ENCODE measurements at places on chromosomes 4 and X.

- DNase-seq: no peak
Measured at GRCh38 chrX:9682456-9682855, 83.2 kb downstream of the GPR143 start.

GRCh38 chr4:117010671-117011070 lies 74.7 kb downstream of the TRAM1L1 start:
- DNase-seq: no peak

DNA sequence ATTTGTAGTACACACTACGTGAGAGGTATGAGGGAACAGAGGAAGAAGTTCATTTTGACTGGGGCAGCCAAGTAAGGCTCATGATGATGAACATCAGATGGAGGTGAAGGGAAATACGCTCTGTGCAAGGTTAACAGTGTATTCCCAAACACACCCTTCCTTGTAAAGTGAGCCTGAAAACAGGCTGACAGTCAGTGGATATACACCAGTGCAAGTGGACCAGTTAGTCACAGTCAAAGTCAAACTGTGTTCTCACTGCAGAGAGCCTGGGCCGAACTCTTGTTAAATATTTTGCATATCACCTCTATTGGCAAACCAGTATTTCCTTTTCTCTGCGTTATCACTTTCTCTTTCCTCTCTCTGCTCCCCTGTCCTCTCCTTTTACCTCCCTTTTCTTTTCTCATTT lies 23.4 kb upstream of the RHOH start:
- no peak for DNase-seq

GRCh38 chr4:154427149-154427548 lies 64.5 kb downstream of the DCHS2 start:
- no peak for DNase-seq

DNA sequence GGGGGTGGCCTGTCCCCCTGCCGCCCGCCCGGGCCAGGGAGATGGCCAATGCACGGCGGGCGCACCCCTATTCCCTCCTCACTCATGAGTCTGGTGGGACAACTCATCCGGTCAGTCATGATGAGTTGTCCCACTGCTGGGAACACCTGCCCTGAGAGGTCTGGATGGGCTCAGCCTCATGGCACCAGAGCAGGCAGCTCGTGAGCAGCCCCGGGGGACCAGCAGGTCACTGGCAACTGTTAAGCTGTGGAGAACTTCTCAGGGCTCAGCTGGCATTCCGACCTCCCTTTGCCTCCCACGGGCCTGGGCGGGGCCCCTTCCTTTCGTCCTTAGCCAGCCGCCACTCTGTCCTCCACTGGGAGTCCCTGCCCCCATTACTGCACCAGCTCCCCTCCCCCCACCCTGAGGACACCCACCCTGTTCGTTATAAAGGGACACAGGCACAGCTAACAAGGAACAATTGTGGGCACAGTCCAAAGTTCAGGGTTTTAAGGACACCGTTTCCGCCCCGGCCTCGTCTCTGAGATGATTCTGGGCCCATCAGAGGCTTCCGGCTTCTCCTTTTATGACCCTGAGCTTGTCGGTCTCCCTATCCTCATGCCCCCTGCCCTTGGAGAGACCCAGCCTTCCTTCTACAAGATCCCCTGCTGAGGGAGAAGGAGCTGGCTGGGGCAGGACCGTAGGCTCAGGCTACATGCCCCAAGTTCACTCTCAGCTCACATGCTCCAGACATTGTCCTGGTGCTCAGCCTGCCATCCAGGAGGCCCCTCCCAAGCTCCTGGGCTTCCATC lies 14.6 kb upstream of the KIAA0232 start:
- DNase-seq: no peak

- DNase-seq: no peak
Measured at GRCh38 chrX:66863721-66864120, 224.8 kb upstream of the EDA2R start.

GRCh38 chrX:120536061-120536460 lies 24.7 kb downstream of the CUL4B start:
- no peak for DNase-seq

GRCh38 chr4:186887291-186887700 lies 163.6 kb upstream of the FAT1 start:
- DNase-seq: no peak

GRCh38 chr4:158299459-158300007 lies 89.2 kb downstream of the TMEM144 start:
- DNase-seq: no peak

DNA sequence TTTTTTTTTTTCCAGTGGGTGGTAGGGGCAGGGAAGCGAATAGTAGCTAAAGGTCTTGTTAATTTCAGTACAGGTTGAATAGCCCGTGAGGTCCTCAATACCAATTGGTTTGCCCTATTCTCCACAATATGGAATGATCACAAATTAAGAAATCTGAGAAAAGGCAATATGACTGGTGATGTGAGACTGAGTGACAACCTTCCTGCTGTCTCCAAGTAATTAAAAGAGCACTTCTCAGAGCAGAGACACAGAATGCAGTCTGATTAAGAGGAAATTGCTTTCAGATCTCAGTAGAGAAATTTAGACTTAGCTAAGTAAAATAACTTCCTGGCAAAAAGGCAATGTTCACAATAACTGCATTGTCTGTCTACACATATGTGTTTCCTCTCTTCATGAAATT lies 23.0 kb downstream of the GPR174 start:
- no peak for DNase-seq

- DNase-seq: no peak
Measured at GRCh38 chr4:164239976-164240375, 514.0 kb upstream of the SMIM31 start.

GRCh38 chr4:92236877-92237276 lies 66.9 kb upstream of the GRID2 start:
- DNase-seq: no peak

- no peak for DNase-seq
Measured at GRCh38 chr4:54308110-54308509, 79.0 kb downstream of the PDGFRA start.

- DNase-seq: no peak
Measured at GRCh38 chr4:152464030-152464823, 71.7 kb downstream of the FBXW7 start.

DNA sequence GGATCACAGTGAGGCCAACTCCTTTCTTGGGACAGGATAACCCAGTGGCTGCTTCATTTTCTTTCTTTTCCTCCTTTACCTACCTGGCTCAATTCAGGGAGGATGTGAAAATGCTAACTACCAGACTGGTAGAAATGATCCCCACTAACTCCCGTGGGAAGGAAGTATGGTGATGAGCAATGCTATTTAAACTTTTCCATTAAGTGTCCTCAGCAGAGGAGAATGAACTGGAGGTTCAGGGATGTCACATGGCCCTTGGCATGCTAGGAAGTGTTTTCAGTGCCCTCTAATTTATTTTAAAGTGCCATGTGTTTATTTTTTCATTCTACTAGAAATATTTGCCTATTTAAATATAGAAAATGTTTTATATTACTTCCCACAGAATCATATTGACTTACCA lies 363.9 kb downstream of the PPP3CA start:
- DNase-seq: no peak

GRCh38 chrX:137565921-137566745 lies at the start of gene ZIC3:
TSS of gene ZIC3 (plus strand) at chrX:137566127. CDS start at chrX:137566692, 565 bp downstream.
- DNase-seq: no peak

DNA sequence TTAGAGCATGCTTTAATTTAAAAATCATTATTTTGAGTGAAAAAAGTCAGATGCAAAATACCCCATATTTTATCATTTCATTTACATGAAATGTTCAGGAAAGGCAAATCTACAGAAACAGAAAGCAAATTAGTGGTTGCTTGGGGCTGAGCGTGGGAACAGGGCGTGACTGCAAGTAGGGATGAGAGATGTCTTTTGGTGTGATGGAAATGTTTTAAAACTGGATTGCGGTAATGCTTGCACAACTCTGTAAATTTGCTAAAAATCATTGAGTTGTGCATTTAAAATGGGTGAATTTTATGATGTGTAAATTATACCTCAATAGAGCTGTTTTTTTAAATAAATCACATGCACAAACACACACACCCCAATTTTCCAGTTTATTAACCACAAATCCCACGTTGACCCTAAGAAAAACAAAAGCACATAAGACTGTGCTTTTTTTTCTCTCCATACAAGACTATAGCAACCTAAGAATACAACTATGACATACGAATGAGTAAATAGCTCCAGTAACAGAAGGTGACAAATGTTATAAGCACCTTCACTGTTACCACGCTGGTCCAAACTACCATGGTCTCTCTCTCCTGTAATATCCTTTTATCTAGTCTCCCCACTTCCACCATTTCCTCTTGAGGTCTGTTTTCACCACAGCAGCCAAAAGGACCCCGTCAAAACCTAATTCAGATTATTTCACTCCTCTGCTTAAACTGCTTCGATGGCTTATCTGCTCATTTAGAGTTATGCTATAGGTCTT lies 37.2 kb downstream of the FRMD7 start:
- no peak for DNase-seq

- no peak for DNase-seq
Measured at GRCh38 chr4:124943145-124943889, 230.8 kb upstream of the ANKRD50 start.

DNA sequence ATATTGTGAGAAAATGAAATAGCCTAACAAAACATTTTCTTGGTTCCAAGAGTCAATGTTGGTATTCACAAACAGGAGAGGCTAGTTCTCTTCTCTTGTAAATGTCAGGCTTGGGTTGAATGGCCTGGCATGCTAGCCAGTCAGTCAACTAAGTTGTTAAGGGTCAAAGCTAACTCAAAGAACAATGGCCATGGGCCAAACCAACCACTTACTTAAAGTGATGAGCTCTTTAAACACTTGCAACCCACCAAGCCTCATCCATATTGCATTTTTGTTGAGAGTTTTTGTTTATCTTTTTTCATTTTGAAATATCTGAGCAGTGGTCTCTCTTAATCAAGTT lies 394.5 kb downstream of the RAB28 start:
- DNase-seq: no peak

DNA sequence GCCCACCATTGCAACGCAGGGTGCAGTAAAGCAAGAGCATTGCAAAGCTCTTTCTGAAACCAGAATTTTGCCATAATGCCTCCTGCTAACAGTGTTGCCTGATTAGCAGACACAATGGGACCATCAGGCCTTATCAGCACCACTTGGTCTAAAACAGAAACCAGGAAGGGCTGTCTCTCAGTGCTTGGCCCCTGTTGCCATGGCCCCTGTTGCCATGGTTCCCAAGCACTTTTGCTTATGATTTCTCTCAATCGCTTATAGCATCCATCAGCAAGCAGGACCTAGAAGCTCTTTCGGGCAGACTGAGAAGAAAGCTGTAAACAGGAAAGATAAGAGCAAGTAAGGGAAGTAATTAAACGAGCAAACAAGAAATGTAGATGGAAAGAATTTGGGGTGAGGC lies 36.8 kb downstream of the RTL5 start:
- DNase-seq: peak; percentile 68

- no peak for DNase-seq
Measured at GRCh38 chr4:94160774-94161173, 46.9 kb upstream of the SMARCAD1 start.

DNA sequence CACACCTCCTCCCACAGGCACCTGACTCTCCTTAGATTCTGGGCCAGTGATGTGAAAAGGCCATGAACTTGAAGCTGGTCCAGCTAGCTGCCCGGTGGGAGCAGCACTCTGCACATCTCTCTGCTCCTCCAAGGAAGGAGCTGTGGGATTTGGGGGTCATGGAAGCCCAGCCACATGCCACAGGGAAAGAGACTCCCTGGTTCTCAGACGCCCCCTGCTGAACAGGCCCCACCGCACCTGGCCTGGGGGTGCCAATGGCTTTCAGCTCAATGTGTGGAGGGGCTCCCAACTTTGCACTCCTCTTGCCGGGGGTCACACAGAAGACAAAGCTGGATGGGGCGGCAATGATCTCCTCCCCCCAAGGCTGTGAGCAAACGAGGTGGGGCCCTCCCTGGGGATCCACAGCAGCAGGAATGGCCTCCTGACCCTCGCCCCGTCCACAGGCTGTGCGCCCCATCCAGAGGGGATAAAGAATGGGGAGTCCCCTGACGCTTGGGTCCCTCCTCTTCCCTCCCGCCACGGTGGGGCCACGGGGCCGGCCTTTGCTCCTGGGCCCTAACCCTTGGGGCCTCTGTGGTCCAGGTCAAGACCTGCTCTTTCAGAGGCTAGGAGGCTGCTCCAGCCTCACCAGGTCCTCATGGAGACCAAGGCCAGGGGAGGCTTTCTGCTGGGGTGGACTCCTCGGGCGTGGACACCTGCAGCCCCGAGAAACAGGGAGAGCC lies 51.3 kb downstream of the GAK start:
- DNase-seq: no peak

- no peak for DNase-seq
Measured at GRCh38 chr4:22695917-22696316, 3.2 kb downstream of the GBA3 start.

DNA sequence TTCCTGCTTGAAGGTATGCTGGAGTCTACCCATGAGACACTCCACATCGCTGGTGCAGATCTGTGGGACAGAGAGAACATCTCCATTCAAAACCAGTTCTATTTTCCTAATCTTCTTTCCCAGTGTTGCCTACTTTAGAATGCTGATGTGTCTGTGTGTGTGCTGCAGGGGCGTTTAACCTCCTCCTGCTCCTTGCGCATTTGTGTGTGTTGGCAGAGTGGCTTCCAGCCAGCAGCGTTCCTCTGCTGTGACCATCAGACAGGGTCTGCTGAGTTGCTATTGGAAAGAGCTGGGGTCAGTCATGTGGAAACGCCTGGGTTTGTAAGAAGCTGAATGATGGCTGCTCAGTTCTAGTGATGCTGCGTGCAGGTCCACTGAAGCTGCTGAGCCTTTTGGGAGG lies 223.6 kb downstream of the RBMX2 start:
- no peak for DNase-seq

- DNase-seq: no peak
Measured at GRCh38 chr4:148116264-148116663, 325.9 kb downstream of the NR3C2 start.

DNA sequence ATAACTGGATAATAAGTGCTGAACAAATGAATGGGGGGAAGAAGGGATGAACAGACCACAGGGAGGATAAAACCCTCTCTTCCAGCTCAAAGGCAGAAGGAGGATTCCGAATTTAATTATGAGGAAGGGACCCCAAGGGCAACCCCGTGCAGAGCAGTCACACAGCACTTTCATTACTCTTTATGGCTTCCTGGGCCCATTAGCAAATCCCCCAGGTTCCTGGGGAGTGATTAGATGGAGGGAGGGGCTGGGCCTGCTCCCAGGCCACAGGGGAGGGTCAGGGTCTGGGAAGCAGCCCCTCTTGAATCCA lies 67.1 kb downstream of the PPP2R2C start:
- no peak for DNase-seq

All from activated naive CD4-positive, alpha-beta T cell treated with Interleukin-2 at 50 U/mL for 16 hours (primary cell).